Gastroesophageal sphincter (tissue), 4 donors: ENCODE measurements at places on chromosomes 1 and 21.
A peak's percentile ranks its signal among the peaks of the same experiment; 100 is the strongest.

- no peaks in the 10 kb centered on the region for H3K4me1 ChIP-seq
- no peaks in the 10 kb centered on the region for H3K36me3 ChIP-seq
These were observed 42.6 kb upstream of the CTPS1 start for GRCh38 chr1:40936931-40937339.

- H3K4me3 ChIP-seq = no peak overlapping the region
- H3K27ac ChIP-seq = no peak overlapping the region
- no peaks in the 10 kb centered on the region for H3K4me1 ChIP-seq
- H3K36me3 ChIP-seq = no peaks in the 10 kb centered on the region
- no peak for ATAC-seq
These were observed 771.5 kb upstream of the ADGRL2 start for GRCh38 chr1:81029266-81029665.

- H3K27ac ChIP-seq = no peak overlapping the region
- no peaks in the 10 kb centered on the region for H3K4me1 ChIP-seq
- ATAC-seq = no peak
- H3K4me3 ChIP-seq = no peak overlapping the region
These were observed 206.4 kb upstream of the RAB4A start for GRCh38 chr1:229064320-229065168.

- ATAC-seq = no peak
- no peak overlapping the region for H3K27ac ChIP-seq
- H3K27me3 ChIP-seq = peaks cover 88% of the 10 kb centered on the region
These were observed 2.9 kb downstream of the C1QA start for GRCh38 chr1:22639286-22639685.

- peaks cover 23% of the 10 kb centered on the region for H3K36me3 ChIP-seq
- no peaks in the 10 kb centered on the region for H3K27me3 ChIP-seq
- H3K4me3 ChIP-seq = no peak overlapping the region
- no peaks in the 10 kb centered on the region for H3K4me1 ChIP-seq
These were observed 22.9 kb downstream of the ZBTB21 start for GRCh38 chr21:41987310-41987709.

DNA sequence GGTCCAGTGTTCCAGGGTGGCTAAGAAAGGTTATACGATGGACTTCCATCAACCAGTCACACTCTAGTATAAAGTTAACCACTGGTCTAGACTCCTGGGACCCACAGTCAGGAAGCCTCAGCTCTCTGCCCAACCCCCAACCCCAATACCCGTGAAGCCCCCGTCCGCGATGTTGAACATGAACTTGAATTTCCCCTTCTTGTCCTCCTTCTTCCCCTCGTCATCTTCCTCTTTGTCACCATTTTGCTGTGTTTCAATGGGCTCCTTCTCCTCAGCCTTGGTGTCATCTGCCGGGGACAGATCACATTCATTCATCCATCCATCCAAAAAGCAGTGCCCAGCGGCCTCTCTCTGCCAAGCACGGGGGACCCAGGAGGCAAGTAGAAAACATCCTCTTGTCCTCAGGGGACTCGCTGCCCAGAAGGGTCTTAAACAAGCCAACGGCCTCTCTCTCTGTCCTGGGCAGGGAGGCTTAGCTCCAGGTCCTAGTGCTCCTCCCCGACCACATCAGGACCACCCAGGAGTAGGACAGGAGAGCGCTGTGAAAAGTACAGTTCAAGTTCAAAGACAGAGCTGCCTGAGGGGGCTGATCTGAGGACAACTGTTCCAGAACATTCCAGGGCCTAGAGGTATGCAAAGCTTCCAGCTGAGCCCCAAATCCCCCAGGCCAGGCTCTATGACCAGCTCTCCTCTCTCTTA lies 66.5 kb downstream of the KCNAB2 start:
- H3K27me3 ChIP-seq = peaks cover 17% of the 10 kb centered on the region
- no peak overlapping the region for H3K4me3 ChIP-seq
- H3K27ac ChIP-seq = no peak overlapping the region
- H3K36me3 ChIP-seq = no peaks in the 10 kb centered on the region

GRCh38 chr1:211610779-211611556 lies 32.0 kb upstream of the SLC30A1 start:
- H3K36me3 ChIP-seq = no peaks in the 10 kb centered on the region
- H3K4me3 ChIP-seq = no peak overlapping the region
- no peaks in the 10 kb centered on the region for H3K27me3 ChIP-seq
- H3K4me1 ChIP-seq = peaks cover 14% of the 10 kb centered on the region
- ATAC-seq = peak; percentile 26
- no peak overlapping the region for H3K27ac ChIP-seq

- H3K36me3 ChIP-seq = no peaks in the 10 kb centered on the region
- H3K27me3 ChIP-seq = peaks cover 10% of the 10 kb centered on the region
- no peaks in the 10 kb centered on the region for H3K4me1 ChIP-seq
- H3K27ac ChIP-seq = no peak overlapping the region
These were observed 2.6 kb upstream of the TNNI1 start for GRCh38 chr1:201424146-201424545.

DNA sequence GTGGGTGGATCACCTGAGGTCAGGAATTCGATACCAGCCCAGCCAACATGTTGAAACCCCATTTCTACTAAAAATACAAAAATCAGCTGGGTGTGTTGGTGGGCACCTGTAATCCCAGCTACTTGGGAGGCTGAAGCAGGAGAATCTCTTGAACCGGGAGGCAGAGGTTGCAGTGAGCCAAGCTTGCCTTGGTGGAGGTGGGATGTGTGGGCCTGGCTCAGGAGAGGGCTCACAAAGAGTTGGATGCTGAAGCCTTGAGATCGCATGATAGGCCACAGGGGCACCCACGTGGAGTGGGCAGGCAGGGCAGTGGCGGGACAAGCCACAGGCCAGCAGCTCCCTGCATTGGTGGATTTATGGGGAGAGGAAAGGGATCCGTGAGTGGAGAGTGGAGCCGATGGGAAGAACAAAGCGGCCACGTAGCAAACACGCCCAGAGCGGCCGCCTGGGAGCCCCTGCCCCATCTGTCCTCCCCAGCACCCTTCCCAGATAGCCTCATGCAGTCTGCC lies 4.4 kb downstream of the THAP3 start:
- no peaks in the 10 kb centered on the region for H3K4me1 ChIP-seq
- ATAC-seq = no peak
- no peaks in the 10 kb centered on the region for H3K36me3 ChIP-seq

- no peak for ATAC-seq
- H3K4me1 ChIP-seq = no peaks in the 10 kb centered on the region
- no peak overlapping the region for H3K4me3 ChIP-seq
- H3K27me3 ChIP-seq = no peaks in the 10 kb centered on the region
These were observed 4.1 kb downstream of the UQCRHL start for GRCh38 chr1:15803380-15803779.

GRCh38 chr1:77671836-77672235 lies 10.6 kb downstream of the ZZZ3 start:
- H3K36me3 ChIP-seq = no peaks in the 10 kb centered on the region
- H3K4me1 ChIP-seq = peaks cover 71% of the 10 kb centered on the region
- no peaks in the 10 kb centered on the region for H3K27me3 ChIP-seq
- H3K4me3 ChIP-seq = no peak overlapping the region
- ATAC-seq = no peak

DNA sequence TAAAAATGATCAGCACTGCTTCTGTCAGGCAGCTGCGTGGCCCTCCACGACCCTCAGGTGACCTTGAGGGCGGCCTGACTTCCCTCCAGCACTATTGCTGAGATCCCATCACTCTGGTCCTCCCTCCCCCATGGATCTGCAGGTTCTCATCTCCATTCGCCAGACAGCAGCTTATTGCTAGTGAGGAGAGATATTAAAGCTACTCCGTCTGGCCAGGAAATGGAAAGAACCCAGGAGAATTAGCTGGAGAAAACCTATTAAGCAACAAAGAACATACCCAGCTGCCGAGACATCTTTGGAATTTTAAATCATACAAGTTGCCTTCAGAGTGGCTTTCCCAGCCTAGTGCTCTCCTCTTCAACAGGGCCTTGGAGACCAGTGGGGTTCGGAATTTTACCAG lies 25.7 kb upstream of the KCNN3 start:
- H3K27ac ChIP-seq = no peak overlapping the region
- no peaks in the 10 kb centered on the region for H3K36me3 ChIP-seq
- ATAC-seq = no peak
- H3K27me3 ChIP-seq = no peaks in the 10 kb centered on the region
- no peaks in the 10 kb centered on the region for H3K4me1 ChIP-seq

- H3K36me3 ChIP-seq = no peaks in the 10 kb centered on the region
- no peaks in the 10 kb centered on the region for H3K27me3 ChIP-seq
- H3K4me1 ChIP-seq = peaks cover 30% of the 10 kb centered on the region
These were observed 22.3 kb upstream of the TMEM222 start for GRCh38 chr1:27299385-27300271.

DNA sequence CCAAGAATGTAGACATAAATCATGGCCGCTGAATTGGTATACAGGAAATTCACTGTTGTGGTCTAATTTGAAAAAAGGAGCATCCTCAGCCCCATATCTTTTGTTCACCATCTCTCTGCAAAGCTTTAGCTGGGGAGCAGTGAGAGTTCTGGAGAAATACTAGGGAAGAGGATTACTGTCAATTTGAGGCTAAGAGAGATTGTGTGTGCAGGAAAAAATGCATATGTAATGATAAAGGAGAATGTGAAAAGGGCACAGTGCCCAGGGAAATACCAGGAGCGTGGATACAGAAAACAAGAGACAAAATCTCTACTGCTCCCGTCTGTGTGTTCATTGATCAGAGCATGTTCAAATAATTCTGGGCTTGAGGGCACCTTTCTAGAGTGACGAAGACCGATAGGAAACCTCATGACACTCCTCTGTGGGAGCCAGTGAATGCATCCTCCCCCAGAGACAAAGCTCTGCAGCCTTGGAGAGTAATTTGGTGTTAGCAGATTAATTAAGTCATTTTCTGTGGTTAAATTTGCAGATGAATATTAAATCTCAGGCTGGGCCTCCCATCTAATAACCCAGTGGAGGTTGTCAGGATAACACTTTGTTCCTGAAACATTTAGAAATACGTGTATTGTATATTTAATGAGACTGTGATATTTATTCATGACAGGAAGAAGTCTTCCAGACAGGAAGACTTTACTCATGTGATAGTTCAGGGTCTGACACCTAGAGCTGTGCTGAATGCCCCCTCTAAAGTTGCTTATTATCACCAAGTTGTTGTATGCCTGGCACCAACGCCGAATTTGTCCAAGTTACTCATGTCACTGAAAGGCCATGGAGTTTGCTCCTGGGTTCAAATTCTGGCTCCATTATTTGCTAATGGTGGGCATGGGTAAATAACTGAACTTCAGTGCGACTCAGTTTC lies 287.3 kb upstream of the SGIP1 start:
- H3K4me1 ChIP-seq = no peaks in the 10 kb centered on the region
- ATAC-seq = no peak
- H3K36me3 ChIP-seq = no peaks in the 10 kb centered on the region
- H3K27ac ChIP-seq = no peak overlapping the region

GRCh38 chr21:37994211-37994610 lies 78.0 kb upstream of the KCNJ6 start:
- no peaks in the 10 kb centered on the region for H3K36me3 ChIP-seq
- ATAC-seq = no peak

DNA sequence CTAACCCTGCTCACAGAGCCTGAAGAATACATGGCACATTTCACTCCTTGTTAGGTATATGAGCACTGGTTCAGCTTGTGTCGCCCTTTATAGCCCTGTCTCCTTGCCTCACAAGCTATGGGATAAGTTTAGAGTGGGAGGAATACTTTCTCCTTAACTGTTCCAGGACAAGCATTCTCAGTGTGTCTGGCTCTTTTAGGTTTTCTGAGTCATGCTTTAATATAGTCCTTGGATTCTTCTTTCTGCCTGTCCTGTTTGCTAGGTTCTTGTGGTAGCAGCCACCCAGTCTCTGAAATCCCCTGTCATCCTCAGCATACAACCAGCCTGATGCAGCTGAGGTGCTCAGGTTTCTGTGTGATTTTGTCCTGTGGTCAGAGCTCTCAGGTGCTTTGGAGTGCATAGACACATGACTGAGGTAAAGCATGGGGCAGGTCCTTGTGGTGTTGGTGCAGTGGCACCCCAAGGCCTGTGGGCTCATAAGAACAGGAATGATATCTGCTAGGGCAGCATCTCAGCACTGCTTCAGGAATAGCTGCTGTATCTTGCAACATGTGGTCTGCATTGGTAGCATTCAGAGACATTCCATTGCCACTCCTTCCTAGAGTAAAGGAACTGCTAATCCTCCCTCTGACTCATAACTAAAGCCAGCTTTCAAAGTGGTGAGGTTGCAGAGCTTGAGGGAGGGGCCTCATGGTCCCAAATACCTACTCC lies 14.2 kb upstream of the CASQ2 start:
- no peaks in the 10 kb centered on the region for H3K36me3 ChIP-seq
- H3K27ac ChIP-seq = peak overlapping the region; percentile 75
- H3K27me3 ChIP-seq = no peaks in the 10 kb centered on the region
- no peak overlapping the region for H3K4me3 ChIP-seq
- no peaks in the 10 kb centered on the region for H3K4me1 ChIP-seq

DNA sequence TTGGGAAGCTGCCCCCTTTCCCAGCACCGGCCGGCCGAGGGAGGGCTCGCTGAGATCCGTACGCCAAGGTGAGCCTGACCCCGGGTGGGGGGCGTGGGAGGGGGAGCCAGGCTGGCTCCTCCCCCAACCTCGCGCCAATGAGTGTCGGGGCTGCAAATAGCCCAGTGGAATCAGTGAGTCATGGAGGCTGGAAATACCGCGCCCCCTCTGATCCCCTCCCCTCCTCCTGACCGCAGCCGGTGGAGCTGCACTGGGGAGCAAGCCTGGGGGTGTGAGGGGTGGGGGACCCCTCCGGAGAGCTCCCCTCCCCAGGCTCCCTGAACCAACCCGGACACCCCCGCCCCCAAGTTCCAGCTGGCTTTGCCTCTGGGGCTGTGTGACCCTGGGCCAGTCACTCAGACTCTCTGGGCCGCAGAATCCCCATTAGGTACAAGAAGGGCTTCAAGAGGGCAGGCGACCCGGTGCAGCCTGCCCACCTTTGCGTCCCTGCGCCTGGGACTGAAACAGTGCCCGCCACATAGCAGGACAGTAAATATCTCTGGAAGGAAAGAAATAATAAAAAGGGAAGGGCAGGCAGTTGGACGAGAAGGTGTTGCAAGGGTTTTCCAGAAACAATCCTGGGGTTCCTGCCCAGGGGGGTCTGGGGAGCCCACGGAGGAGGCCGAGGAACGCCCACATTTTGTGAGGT lies 4.5 kb downstream of the HSPB7 start:
- H3K36me3 ChIP-seq = no peaks in the 10 kb centered on the region
- H3K4me3 ChIP-seq = peak overlapping the region; percentile 8
- ATAC-seq = peak; percentile 50
- no peaks in the 10 kb centered on the region for H3K27me3 ChIP-seq

- no peaks in the 10 kb centered on the region for H3K4me1 ChIP-seq
- H3K4me3 ChIP-seq = no peak overlapping the region
These were observed 7.1 kb upstream of the NES start for GRCh38 chr1:156684227-156684782.
